Cortex of kidney (tissue), 1 donor: ENCODE measurements at places on chromosomes 5 and 9.

GRCh38 chr9:134371731-134372130, 45.5 kb downstream of the RXRA start:
- DNase-seq: no peak

DNA sequence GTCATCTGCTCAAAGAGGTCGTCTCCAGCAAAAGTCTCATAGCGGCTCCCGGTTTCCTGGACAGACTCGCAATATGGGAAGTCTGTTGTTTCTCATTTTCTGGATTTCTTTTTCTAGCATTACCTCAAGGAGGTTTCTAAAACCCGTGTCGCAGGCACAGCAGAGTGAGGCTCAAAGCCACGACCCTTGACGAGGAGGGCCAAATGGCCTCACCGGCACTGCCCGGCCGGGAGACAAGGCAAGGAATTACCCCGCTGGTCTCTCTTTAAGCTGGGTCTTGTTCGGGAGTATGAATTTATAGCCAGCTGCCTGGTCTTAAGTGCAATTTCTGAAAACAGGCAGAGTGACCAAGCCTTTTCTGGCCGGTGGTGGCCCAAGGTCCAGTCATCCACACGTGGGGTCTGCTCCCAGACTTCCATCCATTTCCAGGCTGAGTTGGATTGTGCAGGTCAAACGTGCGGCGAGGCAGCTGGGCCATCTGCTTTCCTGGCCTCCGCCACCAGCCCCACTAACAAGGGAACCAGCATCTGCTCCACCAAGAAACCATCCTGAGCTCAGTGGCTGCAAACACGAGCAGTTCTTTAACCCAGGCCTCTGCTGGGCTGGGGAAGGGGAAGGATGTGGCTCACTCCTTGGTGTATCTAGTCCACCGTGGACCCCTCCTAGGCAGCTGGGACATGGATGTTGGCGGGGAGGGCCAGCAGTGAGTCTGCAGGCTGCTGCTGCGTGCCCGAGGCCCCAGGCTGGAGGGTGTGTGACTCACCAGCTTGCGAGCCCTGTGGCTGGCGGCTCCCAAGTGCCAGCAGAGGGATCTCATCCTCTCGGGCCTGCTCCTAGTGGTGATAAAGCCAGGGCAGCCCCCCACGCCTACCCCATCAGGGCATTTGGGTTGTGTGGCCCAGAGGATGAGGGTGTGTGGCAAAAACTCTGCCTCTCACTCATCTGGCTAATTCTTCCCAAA, 55.6 kb upstream of the COL5A1 start:
- no peak for DNase-seq

DNA sequence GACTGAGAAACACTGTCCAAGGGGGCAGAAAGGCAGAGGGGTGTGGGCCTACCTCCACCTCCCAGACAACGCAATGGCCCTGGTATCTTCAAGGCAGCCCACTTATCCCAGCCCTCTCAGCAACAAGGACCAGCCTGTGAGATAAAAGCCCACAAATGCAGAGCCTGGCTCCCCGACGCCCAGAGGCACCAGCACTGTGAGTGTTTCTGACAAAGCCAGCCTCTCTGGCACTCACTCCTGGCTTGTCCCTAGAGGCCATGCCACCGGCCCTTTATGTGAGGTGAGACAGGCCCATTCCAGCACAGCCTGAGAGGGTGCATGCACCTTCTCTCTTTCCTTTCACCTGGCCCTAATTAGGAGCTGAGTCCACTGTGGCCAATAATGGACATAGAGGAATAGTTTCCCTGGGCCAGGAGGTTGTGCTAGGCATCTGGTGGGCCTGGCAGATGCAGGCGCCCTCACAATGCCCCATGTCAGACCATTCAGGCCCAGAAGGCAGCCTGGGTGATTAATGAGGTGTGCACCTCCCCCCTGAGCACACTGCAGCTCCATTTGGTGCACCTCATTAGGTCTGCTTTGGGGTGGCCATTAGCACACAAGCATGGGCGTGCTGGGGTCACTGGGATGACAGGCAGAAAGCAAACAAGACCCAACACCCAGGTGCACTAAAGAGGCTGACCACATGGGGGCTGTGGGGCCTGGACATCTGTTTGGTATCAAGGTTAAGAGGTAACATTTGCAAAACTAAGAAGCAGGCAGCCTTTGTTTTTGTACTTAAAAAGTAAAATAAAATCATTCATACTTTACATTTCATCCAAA, 176.0 kb downstream of the MED10 start:
- DNase-seq: no peak

DNA sequence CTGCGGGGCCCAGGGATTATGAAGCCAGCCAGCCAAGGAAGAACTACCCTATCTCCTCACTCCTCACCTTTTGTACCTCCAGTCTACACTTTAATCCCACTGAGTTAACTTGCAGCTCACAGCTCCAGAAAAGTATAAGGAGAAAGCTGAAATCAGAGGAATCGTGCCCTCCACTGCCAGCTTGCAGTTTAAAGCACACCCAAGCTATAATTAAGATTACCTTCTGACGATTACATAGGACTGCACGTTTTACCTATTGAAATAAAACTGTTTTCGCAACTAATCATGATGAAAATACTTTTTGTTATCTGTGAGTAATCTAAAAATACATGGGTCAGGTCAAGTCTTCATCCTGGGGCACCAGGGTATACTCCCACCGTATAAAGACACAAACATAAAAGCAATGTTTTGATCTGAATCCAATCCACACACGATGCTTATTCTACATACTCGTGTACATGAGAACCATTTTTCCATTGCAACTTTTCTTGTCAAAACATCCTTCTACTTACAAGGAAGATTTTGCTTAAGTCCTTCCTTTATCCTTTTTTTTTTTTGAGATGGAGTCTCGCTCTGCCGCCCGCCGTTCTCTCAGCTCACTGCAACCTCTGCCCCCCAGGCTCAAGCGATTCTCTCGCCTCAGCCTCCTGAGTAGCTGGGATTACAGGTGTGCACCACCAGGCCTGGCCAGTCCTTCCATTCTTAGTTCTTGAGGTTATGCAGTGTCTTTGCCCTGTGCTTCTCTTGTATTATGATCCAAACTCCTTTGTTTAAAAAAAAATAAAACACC, 7.6 kb downstream of the RPL37 start:
- no peak for DNase-seq

DNA sequence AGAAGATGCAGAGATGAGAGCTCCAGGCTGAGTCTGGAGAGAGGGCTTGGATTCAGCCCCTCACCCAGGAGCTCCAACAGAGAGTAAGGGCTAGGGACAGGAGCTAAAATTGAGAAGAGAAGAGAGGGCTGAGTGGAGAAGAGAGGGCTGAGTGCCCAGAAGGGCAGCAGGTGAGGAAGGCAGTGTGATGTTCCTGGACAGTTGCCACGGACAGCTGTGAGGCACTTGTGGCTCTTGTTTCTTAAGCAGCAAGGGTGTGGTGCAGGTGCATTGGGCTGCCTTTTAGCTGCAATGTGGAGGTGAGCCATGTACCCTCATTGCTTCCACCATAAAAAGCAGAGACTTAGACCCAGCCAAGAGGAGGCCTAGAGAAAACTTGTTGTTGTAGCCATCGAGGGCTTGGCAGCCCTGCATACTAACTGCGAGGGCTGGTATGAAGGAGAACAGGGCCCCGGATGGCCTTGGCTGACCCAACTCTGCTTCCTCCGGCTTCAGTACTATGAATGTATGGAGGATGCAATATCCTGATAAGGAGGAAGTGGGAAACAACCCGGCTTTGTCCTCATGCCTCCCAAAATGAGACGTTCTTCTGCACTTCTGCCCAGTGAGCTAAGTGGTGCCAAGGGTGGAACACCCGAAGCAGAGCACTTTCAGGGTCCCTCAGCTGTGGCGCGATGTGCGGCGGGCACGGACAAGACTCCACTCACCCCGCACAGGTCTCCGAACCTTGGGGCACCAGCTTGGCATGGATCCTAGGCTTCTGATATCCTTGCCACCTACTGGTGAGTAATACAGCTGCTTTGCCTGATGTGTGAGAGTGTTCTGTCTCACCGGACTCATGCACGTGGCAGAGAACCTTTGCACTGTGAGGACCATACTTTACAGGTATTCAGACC, 65.2 kb downstream of the LRRC70 start:
- no peak for DNase-seq

GRCh38 chr5:96064877-96065276, 103.2 kb upstream of the ELL2 start:
- DNase-seq: no peak

GRCh38 chr5:31972558-31972957, 201.6 kb downstream of the GOLPH3 start:
- no peak for DNase-seq

DNA sequence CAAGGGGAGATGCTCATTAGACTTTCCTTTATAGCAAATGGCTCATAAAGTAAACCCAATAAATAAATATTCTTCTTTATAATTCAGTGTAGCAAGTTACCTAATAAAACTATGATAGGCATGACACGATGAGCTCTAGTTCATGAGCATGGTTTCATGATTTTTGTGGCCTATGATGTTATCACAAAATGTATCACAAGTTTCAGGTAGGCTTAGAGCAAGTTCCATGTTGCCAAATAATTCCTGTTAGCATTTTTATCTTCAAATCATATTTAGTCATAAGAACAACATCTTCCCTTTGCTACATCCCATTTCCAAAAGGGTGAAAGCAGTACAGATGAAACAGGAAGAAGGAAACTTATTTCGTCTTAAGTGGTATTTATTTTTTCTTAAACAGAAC, 200.2 kb downstream of the ENC1 start:
- no peak for DNase-seq

DNA sequence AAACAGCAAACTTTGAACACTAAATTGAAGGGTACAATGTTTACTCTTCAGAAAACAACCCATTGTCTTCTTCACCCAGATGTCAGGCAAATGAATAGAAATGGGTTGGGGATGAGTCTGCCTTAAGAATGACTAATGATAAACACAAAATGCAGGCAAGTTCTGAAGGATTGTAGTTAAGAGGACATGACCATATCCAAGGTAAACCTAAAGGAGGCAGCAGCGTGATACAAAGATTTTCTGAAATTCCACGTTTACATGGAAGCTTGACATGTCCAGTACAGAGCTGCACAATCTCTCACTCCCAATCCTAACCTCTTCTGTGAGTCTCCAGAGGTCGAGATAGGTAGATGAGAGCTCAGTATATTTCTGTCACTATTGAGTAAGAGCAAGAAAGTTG, 1263.2 kb upstream of the CDH6 start:
- no peak for DNase-seq

DNA sequence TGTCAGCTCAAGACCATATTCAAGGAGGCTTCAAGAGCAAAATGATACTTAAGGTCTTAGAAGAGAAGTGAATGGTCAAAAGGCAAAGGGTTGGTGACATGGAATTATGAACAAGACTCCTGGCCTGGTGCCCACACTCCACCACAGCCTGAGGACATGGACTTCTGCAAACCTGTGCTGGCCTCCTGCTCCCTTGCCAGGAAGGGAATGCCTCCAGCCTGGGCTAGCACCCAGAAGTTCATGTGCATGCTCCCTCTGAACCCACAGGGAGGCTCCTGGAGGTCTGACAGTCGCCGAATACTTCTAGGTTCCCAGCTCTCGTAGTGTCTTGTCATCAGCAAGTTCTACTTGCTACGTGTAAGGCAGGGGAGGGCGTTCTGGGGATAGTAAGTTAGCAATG, 156.7 kb downstream of the FSTL4 start:
- no peak for DNase-seq

GRCh38 chr5:178297751-178298150, 65.1 kb upstream of the PHYKPL start:
- DNase-seq: no peak

GRCh38 chr5:116520771-116521170, 53.9 kb downstream of the SEMA6A start:
- no peak for DNase-seq

- no peak for DNase-seq
Measured at GRCh38 chr5:16865151-16865550, 70.9 kb downstream of the MYO10 start.

DNA sequence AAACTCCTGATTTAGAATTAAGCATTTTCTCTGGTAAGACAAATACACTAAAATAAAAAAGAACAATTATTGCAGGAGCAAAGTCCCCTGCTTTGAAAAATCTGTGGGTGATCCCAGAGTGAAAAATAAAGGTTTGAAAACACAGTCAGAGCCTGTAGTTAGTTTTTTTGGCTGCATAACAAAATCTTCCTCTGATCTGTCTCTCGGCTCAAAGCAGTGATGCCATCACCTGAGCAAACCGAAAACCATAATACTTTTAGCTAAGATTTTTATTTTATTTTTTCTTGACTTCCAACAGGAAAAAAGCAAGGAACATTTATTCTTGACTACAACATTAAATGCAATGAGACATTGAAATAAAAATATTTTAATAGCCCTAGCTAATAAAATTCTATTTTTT, 1.2 kb downstream of the CDH18 start:
- no peak for DNase-seq

GRCh38 chr5:157309796-157310195, 43.9 kb downstream of the CYFIP2 start:
- no peak for DNase-seq

- DNase-seq: no peak
Measured at GRCh38 chr9:90801241-90801972, at the start of gene SYK. Gene SYK (plus strand): TSS chr9:90801819. CDS start chr9:90843899, 42,080 bp downstream.

DNA sequence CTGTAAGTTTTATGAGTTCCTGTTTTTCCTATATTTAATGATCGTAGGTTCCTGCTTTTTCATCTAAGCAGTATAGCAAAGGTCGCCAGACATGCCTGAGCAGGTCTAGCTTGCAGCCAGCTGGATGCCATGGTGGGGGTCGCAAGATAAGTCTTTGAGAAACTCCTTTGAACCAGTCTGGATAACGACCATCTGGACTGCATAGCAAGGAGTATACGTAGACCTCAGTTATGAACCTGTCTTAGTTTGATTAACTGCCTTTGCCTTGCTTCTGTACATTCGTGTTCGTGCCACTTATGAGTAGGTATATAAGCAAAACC, 8.4 kb upstream of the SPATA31E1 start:
- no peak for DNase-seq

DNA sequence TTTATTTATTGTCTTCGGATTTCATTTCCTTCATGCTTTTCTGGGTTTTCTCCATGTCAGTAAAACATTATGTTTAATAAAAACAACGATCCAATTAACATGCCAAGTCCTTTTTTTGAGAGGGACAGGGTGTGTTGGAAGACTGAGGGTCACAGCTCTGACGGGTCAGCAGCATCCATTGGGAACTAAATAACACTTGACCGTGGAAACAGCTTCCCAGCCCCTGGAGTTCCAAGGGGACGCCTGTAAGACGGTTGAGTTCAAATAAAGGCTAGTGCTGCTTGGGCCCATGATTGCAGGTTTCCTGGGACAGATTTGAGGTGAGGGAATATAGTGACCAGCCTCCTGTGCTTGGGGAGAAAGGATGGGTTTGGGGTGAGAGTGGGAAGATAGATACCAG, 30.4 kb upstream of the NEURL1B start:
- DNase-seq: no peak

- no peak for DNase-seq
Measured at GRCh38 chr5:122611406-122611805, 163.5 kb upstream of the SNX2 start.

GRCh38 chr9:26054600-26055520, 376.6 kb upstream of the TUSC1 start:
- no peak for DNase-seq
